Tracheal epithelial cell (primary cell): ENCODE measurements at places on chromosomes 6 and 20. TPM values are rescaled to one million over a fixed set of nuclear protein-coding genes. Genes with fewer than 3 reads are reported as not detected.

B4GALT5 gene
- 14.9 and 28.2 TPM in 2 replicates for total RNA-seq

CLPSL1 gene
- not detected in 2 replicates for total RNA-seq

DOK5 gene
- 0.24 TPM in 1 of 2 replicates, not detected in the other for total RNA-seq

NDUFAF5 gene
- 15.1 and 15.7 TPM in 2 replicates for total RNA-seq

HEY2 gene
- under 0.01 and 0.24 TPM in 2 replicates for total RNA-seq

ELOVL2 gene
- total RNA-seq = under 0.01 TPM in 1 of 2 replicates, not detected in the other

THEMIS gene
- total RNA-seq = under 0.01 TPM in 1 of 2 replicates, not detected in the other

KCNG1 gene
- 108 and 148 TPM in 2 replicates for total RNA-seq

HLA-G gene
- 11.1 and 22.0 TPM in 2 replicates for total RNA-seq

FAM217A gene
- not detected in 2 replicates for total RNA-seq

GPR6 gene
- total RNA-seq = not detected in 2 replicates

TDP2 gene
- 16.4 and 18.1 TPM in 2 replicates for total RNA-seq

ANGPT4 gene
- total RNA-seq = not detected in 2 replicates

BTN1A1 gene
- not detected in 2 replicates for total RNA-seq

SMIM8 gene
- total RNA-seq = 2.9 and 4.3 TPM in 2 replicates

LTB gene
- total RNA-seq = 6.7 TPM in 1 of 2 replicates, not detected in the other

CCM2L gene
- total RNA-seq = under 0.01 TPM in 1 of 2 replicates, not detected in the other

ULBP2 gene
- total RNA-seq = 3.6 and 11.1 TPM in 2 replicates
